Inflammatory macrophage (primary cell): ENCODE measurements at places on chromosomes 2 and 18.

GRCh38 chr2:188196343-188197008 lies 95.2 kb upstream of the GULP1 start:
- DNase-seq = no peak

GRCh38 chr2:81645745-81646301 lies 1341.3 kb upstream of the LRRTM1 start:
- DNase-seq = peak; percentile 72

DNA sequence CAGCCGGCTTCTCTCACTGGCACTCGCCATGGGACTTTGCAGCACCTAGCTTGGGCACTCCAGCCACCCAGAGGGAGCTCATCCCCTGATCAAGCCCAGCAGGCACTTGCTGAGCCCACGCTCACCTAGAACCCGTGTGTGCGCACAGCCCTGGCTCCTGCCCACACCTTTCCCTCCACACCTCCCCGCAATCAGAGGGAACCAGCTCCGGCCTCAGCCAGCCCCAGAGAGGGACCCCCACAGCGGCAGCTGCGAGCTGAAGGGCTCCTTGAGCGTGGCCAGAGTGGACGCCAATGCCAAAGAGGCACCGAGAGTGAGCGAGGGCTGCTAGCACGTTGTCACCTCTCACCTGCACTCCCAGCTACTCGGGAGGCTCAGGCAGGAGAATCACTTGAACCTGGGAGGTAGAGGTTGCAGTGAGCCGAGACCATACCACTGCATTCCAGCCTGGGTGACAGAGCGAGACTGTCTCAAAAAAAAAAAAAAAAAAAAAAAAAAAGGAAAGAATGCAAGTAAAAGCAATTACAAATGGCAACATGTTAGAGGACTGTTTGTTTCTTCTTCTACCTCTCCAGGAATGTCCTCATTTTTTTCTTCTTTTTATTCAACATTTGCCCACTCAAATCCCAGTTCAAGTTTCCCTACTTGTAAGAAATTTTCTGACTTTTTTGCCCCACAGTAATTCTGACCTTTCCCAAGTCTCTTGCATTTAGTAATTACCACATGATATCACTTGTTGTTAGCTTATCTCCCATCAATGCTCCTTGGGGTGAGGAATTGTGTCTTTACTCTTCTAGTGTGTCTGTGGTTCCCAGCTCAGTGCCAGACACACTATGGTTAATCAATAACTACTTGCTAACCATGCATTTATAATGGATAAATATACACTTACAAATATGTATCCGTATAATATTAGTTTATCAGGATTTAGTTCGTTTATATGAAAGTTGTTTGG lies 40.6 kb upstream of the ST3GAL5 start:
- no peak for DNase-seq

GRCh38 chr2:23432531-23432930 lies 47.6 kb downstream of the KLHL29 start:
- DNase-seq = no peak

DNA sequence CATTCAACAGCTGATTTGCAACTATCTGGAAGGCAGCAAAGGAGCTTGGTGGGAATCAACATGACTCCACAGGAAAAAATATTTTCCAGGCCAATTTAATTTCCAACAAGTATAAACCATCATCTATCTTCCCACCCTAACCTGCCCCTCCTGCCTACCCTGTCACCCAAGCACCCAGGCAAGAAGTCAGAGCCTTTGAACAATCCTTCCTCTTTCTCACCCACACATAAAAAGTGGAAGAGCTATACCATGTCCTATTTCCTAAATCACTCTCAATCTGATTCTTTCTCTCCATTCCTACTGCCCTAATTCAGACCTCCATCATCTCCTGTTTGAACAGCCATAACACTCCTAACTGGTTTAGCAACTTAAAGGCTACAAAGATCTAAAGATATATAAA lies 12.7 kb downstream of the SPIRE1 start:
- DNase-seq = peak; percentile 63

GRCh38 chr18:48300463-48300961 lies 108.7 kb downstream of the ZBTB7C start:
- peak; percentile 74 for DNase-seq

DNA sequence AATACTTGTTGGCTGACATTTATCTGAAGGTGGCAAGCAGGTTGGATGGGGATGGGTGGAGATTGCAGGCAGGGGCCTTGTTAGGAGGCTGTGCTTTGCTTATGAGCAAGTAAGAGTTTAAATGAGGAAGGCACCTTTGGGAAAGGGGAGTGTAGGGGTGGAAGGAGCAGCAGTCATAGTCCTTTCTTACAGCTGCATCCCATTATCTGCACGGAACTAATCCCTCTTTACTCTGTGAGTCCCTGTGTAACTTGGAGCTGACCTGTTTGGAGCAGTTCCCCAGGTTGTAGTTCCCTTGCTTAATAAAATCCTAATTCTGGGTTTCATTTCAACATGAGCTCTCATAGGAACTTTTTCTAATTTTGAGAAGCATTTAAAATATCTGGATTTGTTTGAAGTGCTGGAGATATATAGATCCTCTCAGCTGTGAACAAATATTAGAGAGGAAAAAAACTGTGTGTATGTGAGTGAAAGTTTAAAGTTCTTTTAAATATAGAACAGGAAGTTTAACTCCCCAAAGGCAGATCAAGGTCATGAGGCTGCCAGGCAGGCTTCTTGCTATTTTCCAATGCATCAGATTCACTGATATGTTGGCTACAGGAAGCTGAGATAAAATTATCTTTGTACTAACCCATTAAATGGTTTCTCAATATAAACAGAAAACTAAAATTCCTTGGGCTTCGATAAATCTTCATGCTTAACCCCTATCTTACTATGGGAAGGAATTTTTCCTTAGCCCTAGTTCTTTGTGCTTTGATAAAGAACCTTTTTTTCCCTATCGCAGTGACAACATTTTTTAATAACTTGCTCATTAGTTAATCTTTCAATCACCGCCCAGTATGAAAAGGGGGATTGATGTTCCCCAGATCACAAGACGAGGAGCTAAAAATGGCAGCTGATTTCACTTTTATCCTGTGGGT lies 104.6 kb upstream of the EML6 start:
- no peak for DNase-seq

DNA sequence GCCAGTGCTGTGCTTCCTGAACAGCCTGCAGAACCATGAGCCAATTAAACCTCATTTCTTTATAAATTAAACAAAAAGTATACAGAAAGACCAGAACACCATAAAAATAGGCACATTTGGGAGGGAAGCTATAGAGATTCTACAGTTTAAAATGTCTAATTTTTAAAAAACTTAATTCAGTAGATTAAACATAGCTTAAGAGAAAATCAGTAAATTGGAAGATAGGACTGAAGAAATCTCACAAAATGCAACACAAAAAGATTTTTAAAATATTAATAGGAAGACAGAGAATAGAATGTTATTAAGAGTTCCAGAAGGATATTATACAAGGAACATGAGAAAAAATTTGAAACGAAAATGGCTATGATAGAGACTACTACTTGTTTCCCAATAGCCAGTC lies 90.5 kb upstream of the SPTBN1 start:
- no peak for DNase-seq

DNA sequence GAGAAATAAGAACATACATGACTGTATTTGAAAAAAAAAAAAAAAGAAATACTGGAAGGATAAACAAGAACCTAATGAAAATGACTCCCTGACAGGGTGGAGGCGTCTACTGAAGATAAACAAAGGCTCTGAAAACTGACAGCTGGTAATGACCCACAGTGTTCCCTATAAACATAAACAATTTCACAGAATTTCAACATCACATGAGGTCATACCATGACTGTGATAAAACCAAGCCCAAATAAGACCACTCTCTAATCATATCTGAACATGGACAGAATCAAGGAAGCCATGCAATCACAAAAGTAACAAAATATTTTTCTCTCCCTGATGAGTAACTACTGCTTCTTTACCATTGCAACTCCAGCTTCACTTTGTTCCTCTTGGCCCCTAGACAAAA lies 159.3 kb downstream of the FAM124B start:
- no peak for DNase-seq

- no peak for DNase-seq
Observed at GRCh38 chr2:86023366-86023712, 82.3 kb downstream of the POLR1A start.

- no peak for DNase-seq
Observed at GRCh38 chr18:45156946-45157345, 458.3 kb upstream of the SLC14A2 start.
